PC-3 (cell line): ENCODE measurements at places on chromosomes 6 and 20.

GRCh38 chr20:58140787-58141425 lies 87.5 kb downstream of the ANKRD60 start:
- H3K27ac ChIP-seq = no peak overlapping the region
- no peaks in the 10 kb centered on the region for H3K27me3 ChIP-seq
- DNase-seq = no peak
- peaks cover 5% of the 10 kb centered on the region for H3K4me1 ChIP-seq

- no peak overlapping the region for H3K4me3 ChIP-seq
- no peaks in the 10 kb centered on the region for H3K36me3 ChIP-seq
- H3K4me1 ChIP-seq = no peaks in the 10 kb centered on the region
- no peak for DNase-seq
- no peak overlapping the region for H3K27ac ChIP-seq
Measured at GRCh38 chr6:135962731-135963130, 111.2 kb downstream of the PDE7B start.

DNA sequence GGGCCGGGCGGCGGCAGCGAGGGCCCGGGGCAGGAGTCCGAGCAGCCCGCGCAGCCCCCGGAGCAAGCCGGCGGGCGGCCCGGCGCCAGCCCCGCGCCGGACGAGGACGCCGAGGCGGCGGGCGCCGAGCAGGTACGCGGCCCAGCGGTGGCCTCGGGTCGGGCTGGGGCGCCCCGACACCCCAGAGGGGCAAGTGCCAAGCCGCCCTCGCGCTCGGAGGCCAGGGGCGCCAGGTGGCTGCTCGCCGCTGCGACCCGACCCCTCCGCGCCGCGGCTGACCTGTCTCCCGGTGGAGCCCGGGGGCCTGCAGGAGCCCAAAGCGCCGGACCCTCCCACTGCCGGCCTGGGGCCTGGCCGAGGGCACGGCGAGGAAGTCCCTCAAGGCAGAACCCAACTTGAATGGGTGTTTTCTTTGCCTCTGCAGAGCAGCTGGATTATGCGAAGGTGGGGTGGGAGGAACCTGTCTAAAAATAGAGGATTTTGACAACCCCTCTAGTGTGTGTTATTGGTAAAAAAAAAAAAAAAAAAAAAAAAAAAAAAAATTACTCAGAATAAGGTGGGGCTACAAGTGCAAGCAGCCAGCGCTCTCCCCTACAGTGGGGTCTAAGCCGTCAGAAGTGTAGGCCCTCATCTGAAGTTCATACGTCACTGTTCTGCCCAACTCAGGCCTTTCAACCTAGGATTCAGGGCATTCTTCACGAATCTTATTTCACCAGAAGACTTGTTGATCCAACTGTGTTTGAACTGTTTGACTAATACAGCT lies 609 bp downstream of the OGFRL1 start:
- no peaks in the 10 kb centered on the region for H3K27me3 ChIP-seq
- H3K4me3 ChIP-seq = peak overlapping the region; percentile 76
- peaks cover 20% of the 10 kb centered on the region for H3K4me1 ChIP-seq
- no peaks in the 10 kb centered on the region for H3K36me3 ChIP-seq
- no peak overlapping the region for H3K27ac ChIP-seq
- peak; percentile 10 for DNase-seq

GRCh38 chr6:144144996-144145395 lies 5.3 kb upstream of the STX11 start:
- no peaks in the 10 kb centered on the region for H3K4me1 ChIP-seq
- H3K4me3 ChIP-seq = no peak overlapping the region
- DNase-seq = peak; percentile 40
- H3K27me3 ChIP-seq = no peaks in the 10 kb centered on the region

GRCh38 chr6:6033858-6034257 lies 27.1 kb upstream of the NRN1 start:
- no peaks in the 10 kb centered on the region for H3K4me1 ChIP-seq
- no peak for DNase-seq
- H3K27me3 ChIP-seq = no peaks in the 10 kb centered on the region
- H3K4me3 ChIP-seq = no peak overlapping the region
- H3K36me3 ChIP-seq = no peaks in the 10 kb centered on the region

DNA sequence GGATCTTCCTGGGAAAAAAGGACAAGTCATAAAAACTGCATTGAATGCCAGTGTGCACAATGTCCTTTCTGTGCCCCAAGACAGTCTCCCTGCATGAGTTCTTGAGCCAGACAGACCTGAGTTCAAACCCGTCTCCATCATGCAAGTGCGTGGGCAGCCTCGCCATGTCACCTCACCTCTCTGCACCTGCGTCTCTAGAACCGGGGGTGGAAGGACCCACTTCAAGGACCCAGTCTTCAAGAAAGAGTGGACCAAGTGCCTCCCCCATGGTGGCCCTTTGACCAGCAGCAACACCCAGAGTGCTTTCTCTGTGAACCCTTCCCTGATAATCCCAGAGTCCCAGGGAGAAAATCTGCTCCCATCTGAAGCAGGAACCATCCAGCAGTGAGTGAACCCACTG lies 23.5 kb upstream of the ANGPT4 start:
- H3K4me3 ChIP-seq = no peak overlapping the region
- H3K27ac ChIP-seq = no peak overlapping the region
- no peaks in the 10 kb centered on the region for H3K4me1 ChIP-seq
- peaks cover 53% of the 10 kb centered on the region for H3K27me3 ChIP-seq
- H3K36me3 ChIP-seq = no peaks in the 10 kb centered on the region

DNA sequence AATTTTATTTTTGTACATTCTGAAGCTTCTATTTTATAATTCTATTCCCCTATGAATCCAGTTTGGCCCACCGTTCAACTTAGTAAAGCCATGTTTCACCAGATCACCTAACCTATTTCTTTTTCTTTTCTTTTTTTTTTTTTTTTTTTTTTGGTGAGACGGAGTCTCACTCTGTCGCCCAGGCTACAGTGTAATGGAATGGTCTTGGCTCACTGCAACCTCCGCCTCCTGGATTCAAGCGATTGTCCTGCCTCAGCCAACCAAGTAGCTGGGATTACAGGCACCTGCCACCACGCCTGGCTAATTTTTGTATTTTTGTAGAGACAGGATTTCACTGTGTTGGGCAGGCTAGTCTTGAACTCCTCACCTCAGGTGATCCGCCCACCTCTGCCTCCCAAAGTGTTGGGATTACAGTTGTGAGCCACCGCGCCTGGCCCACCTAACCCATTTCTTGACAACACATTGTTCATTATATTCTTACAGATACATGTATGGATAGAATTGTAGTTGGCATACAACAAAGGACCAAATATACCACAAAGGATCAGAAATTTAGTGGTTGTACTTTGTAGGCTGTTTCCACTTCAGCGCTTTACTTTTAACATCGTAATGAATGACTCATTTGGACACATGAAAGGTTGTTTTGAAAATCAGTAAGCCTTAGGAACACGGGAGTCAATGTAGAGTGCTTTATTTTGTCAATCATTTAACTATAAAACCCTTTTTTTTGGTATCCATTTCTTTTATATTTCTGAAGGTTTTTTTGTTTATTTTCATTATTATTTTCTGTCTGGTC lies 63.2 kb downstream of the GJA1 start:
- no peaks in the 10 kb centered on the region for H3K27me3 ChIP-seq
- no peaks in the 10 kb centered on the region for H3K36me3 ChIP-seq
- peaks cover 5% of the 10 kb centered on the region for H3K4me1 ChIP-seq
